Posterior vena cava (tissue), 2 donors: ENCODE measurements at places on chromosomes 16 and 17. TPM values are rescaled to one million over a fixed set of nuclear protein-coding genes. Genes with fewer than 3 reads are reported as not detected.

DNA sequence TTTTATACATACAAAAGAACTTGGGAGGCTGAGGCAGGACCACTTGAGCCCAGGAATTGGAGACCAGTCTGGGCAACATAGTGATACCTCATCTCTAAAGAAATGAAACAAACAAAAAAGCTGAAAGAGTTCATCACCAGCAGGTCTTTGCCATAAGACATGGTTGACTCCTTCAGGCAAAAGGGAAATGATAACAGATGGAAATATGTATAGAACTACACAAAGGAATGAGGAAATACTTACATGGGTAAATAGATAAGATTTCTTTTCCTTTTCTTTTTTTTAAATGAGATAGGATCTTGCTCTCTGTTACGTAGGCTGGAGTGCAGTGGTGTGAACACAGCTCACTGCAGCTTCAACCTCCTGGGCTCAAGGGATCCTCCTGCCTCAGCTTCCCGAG is 165.3 kb downstream of the PARN start:
- DNase-seq: no peak

DNA sequence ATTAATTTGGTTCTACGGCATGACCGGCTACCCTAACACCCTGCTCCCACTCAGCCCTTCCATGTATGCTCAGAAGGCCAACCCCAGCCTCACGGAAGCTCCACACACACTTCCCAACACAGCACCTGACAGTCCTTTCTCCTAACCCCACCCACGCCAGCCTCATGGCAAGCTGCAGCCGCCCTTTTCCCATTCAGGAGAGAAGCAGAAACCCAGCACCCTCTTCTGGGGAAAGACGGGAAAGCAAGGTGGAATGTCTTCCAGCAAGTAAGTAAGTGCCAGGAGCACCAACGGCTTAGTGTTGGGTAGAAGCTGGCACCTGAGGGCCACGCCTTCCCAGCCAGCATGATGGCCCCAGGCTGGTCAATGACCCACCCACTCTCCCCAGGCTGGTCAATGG is 32.1 kb downstream of the ABR start:
- DNase-seq: no peak

The FBXW10B gene
- total RNA-seq: 0.95 TPM

DNA sequence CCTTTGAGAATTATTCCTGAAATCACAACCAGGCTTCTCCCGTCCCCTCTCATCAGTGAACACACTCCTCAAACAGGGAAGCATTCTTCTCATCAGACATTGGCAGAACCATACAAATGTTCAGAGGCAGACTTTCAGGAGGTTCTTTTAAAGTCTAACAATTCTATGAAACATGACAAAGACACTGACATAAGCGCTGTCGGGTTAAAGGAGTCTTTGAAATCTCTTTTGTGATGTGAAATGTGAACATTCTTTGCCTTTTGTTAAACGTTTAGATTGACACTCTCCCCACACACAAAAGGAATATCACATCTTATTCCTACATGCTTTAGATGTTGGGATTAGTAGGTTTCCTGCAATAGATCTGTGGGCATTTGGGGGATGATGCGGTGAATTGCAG is 63.9 kb downstream of the NETO2 start:
- no peak for DNase-seq

DNA sequence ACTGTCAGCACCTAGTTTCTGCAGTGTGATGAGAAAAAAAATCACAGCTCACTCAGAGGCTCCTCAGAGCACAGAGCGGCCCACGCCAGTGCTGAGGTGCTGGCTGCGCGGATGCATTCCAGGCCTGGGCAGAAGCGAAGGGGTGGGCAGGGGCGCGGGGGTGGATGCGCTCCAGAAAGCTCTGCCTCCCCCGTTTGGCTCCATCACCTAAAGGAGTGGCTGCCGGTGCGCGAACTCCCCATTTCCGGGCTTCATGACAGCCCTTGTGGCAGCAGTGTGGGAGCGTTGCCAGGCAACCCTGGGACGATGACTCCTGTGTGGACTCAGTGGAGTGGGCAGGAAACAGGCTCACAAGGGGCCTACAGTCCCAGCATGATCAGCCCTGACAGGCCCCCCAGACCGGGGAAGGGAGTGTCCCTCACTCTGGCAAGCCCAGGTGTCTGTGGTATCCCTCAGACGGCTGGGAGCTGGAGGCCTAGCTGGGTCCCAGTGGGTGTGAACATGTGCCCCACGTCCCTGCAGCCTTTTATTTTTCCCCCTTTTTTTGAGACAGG is 32.8 kb upstream of the NUDT16L1 start:
- DNase-seq: no peak

GRCh38 chr16:68368301-68368888 is 57.6 kb downstream of the PRMT7 start:
- DNase-seq: no peak

The KRTAP3-2 gene
- not detected for total RNA-seq

DNA sequence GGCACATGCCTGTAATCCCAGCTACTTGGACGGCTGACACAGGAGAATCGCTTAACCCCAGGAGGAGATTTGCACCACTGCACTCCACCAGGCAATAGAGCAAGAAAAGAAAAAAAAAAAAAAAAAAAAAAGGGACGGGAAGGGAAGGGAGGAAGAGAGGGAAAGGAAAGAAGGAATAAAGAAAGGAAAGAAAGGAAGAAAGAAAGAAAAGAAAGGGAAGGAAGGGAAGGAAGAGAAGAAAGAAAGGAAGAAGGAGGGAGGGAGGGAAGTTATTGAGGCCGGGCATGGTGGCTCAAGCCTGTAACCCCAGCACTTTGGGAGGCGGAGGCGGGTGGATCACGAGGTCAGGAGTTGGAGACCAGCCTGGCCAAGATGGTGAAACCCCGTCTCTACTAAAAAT is 50.4 kb upstream of the STAC2 start:
- DNase-seq: no peak

GRCh38 chr16:17084130-17084529 is 386.6 kb downstream of the XYLT1 start:
- no peak for DNase-seq

The FA2H gene
- total RNA-seq: not detected

DNA sequence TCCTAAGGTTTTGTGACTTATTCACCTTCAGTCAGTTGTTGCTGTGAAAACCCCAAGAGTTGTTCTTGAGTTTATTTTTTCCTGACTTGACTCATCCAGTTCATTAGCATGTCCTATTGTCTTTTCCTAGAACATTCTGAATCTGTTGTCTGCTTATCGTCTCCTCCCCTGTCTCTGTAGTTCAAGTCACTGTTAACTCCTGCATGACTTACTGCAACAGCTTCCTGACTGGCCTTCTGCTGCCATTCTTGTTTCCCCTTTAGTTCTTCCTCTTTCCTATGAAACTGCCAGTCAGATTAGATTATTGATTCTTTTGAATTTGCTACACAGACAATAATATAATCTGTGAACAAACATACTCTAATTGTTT is 161.5 kb downstream of the FTO start:
- DNase-seq: no peak

The WDR59 gene
- total RNA-seq: 32.8 TPM

The PLCG2 gene
- 24.5 TPM for total RNA-seq

DNA sequence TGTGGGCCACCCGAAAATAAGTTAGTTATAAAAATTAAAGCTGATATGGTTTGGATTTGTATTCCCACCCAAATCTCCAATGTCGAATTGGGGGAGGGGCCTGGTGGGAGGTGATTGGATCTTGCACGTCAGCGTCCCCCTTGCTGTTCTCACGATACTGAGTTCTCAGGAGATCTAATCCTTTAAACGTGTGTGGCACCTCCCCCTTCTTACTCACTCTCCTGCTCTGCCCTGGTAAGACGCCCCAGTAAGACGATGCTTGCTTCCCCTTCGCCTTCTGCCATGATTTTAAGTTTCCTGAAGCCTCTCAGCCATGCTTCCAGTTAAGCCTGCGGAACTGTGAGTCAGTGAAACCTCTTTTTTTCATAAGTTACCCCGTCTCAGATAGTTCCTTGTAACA is 35.4 kb downstream of the SYCE1L start:
- no peak for DNase-seq

- DNase-seq: no peak
Observed at GRCh38 chr17:28885951-28886350, 11.6 kb downstream of the FLOT2 start.

The NOL11 gene
- total RNA-seq: 38.9 TPM

DNA sequence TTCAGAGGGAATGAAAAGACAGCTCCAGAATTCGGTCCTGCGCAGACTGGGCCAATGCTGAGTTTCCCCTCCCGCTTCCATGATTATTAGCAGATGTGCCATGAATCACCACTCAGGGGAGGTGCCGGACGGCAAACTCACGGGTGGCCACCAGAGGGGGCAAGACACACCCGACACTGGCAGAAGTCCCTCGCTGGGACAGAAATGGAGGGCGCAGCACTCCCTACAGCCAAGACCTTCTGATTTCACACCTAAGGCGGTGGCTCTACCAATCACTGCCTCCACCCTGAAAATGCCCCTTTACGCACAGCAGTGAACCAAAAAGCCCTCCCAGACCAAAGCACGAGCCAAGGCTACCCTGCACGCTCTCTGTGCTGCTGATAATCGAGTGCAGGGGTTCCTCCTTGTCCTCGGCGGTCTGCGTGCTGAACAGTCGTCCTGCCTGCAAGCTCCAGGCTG is 26.8 kb downstream of the TRAP1 start:
- DNase-seq: peak; percentile 97

The ALDH3A2 gene
- total RNA-seq: 38.8 TPM

The KRT15 gene
- not detected for total RNA-seq

DNA sequence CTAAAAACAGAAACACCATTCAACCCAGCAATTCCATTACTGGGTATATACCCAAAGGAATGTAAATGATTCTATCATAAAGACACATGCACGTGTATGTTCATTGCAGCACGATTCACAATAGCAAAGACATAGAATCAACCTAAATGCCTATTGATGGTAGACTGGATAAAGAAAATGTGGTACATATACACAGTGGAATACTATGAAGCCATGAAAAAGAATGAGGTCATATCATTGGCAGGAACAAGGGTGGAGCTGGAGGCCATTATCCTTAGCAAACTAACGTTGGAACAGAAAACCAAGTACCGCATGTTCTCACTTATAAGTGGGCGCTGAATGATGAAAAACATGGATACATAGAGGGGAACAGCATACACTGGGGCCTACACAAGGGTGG is 77.2 kb upstream of the MYOCD start:
- DNase-seq: no peak

The LPO gene
- not detected for total RNA-seq

DNA sequence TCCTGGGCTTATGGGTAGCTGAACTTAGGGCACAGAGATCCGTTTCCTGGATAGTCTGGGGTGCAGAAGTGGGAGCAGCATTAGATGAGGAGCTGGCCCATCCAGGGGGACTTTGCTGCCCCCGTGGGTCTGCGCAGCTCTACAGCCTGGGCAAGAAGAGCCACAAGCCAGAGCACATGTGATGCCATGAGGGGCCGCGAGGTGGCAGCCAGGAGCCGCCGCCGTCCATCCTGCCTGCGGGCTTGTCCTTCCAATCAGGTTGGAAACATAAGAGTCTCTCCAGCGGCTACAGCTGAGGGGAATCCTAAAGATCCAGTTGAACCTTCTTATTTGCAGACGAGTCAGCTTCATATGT is 21.9 kb downstream of the C1QTNF1 start:
- DNase-seq: peak; percentile 93

DNA sequence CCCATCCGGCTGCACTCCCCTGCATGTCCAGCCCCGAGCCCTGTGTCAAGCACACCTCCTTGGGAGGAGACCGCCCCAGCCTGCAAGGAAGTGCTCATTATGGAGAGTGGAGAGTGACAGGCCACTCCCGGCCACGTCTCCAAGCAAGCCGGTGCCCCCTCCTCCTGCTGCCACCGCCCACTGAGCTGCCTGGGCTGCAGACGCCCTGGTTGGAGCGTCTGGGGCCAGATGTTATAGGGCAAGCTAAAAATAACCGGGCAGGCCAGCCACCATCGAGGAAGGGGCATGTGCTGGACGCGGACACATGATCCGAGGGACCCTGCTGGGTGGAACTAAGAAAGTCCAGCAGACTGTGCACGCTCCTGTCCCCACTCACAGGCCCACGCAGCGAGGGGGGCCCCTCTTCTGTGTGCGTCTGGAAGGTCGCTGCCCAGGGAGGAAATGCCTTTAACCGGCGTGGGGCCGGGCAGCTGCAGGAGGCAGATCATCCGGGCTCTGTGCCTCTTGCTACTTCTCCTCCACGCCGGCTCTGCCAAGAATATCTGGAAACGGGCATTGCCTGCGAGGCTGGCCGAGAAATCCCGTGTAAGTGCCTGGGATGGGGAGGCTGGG is at the start of gene WFDC1:
Gene WFDC1 (plus strand): TSS at position 348 of the 612 bp plus-strand sequence. CDS start 94 bp downstream, at position 442.
- DNase-seq: peak; percentile 83

GRCh38 chr17:72305472-72305871 is 184.7 kb downstream of the SOX9 start:
- no peak for DNase-seq

GRCh38 chr17:71548540-71549190 is 572.2 kb upstream of the SOX9 start:
- DNase-seq: no peak
